ENCODE measurements at places on chromosomes 2 and 18. TPM values are rescaled to one million over a fixed set of nuclear protein-coding genes. Genes with fewer than 3 reads are reported as not detected.

The SEH1L gene
- total RNA-seq: 35.9 TPM

The MFSD2B gene
- 1.8 TPM for total RNA-seq

DNA sequence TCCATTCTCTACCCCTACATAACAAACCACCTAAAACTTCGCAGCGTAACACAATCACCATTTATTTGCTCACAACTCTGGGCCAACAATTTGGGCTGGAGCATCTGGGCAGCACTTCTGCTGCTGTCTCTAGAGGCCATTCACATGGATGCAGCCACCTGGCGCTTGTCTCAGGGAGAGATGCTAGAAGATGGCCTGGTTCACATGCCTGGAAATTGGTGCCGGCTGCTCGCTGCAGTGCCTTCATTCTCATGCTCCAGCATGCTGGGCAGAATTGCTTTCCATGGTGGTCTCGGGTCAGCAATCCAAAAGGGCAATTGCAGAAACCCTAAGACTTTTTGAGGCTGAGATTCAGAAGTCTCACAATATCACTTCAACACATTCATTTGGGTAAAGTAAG is 157.4 kb downstream of the SUCLG1 start:
- DNase-seq: no peak

The EFEMP1 gene
- total RNA-seq: 257 TPM

- DNase-seq: peak; percentile 91
Measured at GRCh38 chr2:173354582-173355131, at the start of gene CDCA7. Gene CDCA7 (plus strand): TSS chr2:173354872. CDS start chr2:173354964, 92 bp downstream.

- DNase-seq: no peak
Measured at GRCh38 chr2:133489641-133490410, 78.4 kb downstream of the NCKAP5 start.
